Right lung (tissue), 10 donors: ENCODE measurements at places on chromosomes 6 and 20. TPM values are rescaled to one million over a fixed set of nuclear protein-coding genes. Genes with fewer than 3 reads are reported as not detected.

DNA sequence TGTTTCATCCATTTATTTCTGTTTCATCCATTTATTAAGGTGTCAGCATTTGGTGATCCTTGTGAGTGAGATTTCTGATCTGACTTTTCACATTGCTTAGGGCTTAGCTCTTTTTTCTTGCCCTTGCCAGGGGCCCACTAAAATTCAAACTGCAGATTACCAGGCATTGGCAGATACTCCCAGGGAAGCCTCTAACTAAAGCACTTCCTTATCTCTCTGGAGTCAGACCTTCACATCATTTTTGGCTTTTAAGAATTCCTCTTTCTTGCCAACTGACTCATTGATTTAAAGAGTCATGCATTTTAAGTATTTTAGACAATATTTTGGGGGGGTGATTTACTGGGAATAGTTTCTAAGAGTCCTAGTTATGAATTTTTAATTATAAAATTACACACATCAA is 2.6 kb upstream of the WFDC8 start:
- no peak for DNase-seq

DNA sequence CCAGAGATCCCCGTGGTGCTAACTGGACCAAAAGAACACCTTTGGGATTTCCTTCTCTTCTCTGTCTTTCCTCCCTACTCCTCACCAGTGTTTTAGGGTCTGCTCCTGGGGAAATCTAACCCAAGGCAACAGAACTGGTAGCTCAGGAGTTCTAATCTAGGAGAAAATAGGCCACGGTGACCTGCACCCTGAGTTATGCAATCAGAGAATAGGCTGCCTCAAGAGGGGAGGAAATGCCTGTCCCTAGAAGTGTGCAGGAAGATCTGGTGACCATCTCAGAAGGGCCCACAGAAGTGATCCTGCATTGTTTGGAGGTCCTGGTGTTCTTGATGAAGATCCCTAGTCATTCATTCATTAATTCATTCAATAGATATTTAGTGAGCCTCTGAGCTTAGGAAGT is 3.4 kb downstream of the ETV7 start:
- no peak for DNase-seq

The TRIM31 gene
- polyA plus RNA-seq = not detected

DNA sequence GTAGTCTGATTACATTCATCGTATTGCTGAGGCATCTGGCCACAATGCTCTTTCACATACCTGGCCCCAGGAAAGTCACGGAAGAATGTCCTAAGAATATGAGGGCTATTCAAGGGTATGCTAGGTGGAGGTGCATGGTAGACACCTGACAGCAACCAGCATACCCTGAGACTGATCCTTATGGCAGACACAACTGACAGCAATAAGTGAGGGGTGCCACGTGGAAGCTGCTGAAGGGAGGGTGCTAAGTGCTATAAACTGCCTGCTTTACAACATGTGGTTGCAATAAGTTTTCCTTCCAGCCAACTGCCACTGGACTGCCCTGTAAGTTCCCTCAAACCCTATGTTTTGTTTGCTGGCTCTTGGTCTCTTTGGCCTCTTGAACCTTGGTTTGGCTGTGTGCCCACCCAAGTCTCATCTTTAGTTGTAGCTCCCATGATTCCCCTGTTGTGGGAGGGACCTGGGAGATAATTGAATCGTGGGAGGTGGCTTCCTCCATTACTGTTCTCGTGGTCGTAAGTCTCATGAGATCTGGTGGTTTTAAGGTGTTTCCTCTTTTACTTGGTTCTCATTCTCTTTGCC is 201.3 kb upstream of the MOCS1 start:
- DNase-seq = no peak

DNA sequence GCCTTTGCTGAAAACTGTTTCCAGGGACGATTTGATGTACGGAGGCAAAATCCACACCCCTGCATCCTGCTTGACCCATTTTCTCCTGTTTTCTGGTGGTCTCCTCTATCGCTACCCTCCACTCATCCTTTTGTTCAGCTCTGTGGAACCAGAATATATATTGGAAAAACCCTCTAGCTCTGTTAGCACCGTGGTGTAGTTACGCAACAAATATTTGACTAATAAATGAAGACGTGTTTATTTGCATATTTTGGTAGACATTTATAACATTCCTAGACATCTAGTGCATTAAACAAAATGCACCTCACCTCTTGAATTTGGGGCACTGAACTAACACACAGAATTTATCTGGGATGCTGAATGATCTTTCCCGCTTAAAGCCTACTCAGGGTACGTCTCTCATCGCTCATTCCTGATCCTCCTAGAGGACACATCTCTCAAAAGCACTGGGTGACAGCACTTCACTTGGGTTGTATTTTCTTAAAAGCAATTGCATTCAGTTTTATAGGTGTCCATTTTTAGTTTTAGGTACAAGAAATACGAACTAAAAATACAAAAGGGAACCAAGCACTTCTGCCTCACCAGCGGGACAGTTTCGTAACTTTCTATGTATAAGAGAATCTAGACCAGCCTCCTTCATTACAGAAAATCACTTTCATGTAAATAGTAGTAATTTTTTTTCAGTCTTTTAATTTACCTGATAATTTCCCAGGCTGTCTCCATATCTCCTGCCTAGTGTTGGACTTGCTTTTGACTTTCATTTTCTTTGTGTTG is 59.2 kb downstream of the SNRNP48 start:
- DNase-seq = no peak

- DNase-seq = no peak
Observed at GRCh38 chr20:51856432-51856831, 54.1 kb upstream of the SALL4 start.

The RSPH3 gene
- polyA plus RNA-seq = 10.2 TPM

GRCh38 chr20:34907616-34908469 is 31.4 kb downstream of the ACSS2 start:
- no peak for DNase-seq

DNA sequence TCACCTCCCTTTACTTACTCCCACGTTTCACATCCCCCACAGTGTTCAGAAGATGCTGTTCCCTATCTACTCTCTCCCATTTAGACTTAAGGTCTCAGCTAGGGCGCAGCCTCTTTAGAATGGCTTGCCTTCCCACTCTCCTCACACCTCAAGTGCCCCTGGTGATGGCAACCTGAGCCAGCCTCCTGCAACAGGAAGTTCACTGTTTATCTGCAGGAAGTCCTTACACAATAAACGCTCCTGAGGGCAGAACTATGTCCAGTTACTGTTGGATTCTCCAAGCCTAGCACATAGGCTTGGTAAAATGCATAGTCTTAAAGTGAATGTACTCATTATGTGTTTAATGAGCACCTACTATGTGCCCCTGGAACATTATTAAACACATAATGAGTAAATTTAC is 21.9 kb upstream of the RAB22A start:
- DNase-seq = no peak

DNA sequence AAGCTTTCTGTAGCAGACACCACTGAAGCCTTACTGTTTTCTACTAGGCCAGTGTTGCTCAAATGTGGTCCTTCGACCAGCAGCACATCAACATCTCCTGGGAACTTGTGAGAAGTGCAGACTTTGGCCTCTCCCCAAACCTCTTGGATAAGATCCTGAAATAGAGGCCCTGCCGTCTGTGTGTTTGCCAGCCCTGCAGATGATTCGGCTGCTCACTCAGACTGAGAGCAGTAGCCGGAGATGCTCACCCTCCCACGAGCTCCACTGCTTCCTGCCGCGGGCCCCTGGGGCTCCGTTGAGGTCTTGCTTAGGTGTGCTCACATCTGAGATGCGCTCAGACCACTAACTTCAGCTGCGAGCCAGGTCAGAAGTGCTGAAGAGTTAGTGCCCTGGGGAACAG is 129.5 kb upstream of the SSTR4 start:
- peak; percentile 67 for DNase-seq
